ENCODE measurements at places on chromosomes 2 and 18.

DNA sequence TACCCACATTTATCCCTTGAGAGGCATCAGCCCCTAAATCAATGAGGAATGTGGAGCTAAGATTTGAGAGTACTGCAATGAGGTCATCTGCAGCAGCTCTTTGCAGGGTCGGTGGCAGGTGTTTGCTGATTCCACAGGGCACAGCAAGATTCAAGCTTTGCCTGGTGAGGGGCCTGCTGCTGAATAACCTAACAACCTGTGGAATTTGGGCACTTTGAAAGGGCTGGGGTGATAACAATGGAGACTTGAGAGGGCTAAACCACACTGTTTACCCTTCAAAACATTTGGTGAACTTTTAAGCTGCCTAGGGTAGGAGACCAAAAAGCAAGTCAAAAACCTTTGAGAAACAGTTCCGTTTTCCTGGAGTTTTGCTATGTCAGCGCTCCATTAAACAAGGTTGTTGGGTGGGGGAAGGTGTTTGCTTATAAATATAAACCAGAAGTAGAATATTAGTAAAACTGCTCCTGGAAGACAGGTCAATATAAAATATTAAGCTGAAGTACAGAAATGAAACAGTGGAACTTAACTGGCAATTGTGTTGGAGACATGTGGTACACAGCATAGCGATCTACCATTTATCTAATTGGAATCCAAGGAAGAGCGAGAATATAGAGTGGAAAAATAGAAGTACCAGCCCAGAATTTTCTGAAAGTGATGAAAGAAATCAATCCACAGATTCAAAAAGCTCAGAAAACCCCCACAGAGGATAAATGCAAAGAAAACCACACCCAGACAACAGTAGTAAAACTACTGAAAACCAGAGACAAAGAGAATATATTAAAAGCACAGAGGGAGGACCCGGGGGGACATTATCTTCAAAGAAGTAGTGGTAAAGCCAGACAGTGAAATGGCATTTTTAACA, 15.7 kb downstream of the COPS8 start:
- no peak for DNase-seq

- DNase-seq, result no peak
Observed at GRCh38 chr2:229660391-229660790, 54.0 kb downstream of the DNER start.

- DNase-seq, result no peak
Observed at GRCh38 chr18:39795350-39795749, 2159.7 kb upstream of the PIK3C3 start.

- DNase-seq, result no peak
Observed at GRCh38 chr18:30860741-30861140, 181.8 kb downstream of the DSC3 start.

- DNase-seq, result no peak
Observed at GRCh38 chr2:187294043-187294442, 154.0 kb downstream of the CALCRL start.

- no peak for DNase-seq
Observed at GRCh38 chr2:196949116-196949515, 22.6 kb upstream of the PGAP1 start.
